ENCODE measurements at places on chromosomes 4 and X.

DNA sequence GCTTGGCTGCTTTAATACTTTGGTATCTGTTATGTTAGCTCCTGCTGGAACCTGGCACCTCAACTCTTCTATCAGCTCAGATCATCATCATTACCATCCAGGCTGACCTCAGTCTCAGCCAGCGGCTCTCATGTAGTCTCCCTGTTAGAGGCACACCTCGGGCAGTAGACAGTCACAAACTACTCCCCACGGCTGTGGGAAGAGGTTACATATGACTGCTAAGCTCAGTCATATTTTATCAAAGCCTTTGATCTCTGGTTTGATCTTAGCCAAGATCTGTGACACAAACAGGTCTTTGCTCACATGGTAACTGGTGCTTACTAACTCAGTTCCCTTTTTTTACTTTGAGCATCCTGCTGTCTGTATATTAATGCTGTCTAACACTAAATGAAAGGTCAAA is 384.9 kb downstream of the CENPC start:
- no peak for DNase-seq

DNA sequence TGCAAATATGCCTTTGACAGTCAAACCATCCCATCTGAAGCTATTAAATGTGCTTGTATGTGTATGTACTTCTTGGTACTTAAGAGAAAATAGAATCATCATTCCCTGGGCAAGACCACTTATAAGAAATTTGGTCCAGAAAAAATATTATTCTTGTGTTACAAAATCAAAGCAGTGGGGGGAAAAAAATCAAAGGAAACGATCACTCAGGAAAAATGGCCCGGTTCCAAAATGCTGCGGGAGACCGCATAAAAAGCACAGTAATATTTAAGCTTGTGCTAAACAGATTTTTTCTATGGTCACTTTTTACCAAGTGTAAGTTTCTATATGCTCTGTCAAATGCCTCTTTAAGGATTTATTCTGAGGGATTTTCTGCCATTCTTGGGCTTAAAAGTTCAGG is 36.1 kb downstream of the RAI2 start:
- no peak for DNase-seq

GRCh38 chr4:14967982-14968381 is 34.3 kb upstream of the CPEB2 start:
- DNase-seq, result no peak

DNA sequence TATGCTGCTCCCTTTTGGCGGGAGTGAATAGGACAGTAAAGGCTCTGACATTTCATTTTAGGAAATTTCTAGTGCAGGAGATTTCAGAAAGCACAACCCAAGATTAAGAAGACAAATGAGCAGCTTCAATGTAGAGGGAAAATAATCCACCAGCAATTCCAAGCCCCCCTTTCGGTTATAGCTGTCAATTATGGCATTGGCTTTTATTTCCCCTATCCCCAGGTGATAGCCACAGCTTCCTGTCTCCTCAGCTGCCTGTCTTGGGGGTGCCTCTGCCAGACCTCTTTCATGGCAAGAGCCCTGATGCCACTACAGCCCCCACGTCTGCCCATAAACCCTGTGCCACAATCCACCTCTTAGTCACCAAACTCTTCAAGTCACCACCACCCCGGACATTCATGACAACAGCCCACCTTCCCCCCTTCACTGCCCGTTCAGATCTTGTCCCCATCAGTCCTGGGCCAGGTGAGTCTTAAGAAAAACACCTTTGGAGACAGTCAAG is 48.4 kb upstream of the CLNK start:
- no peak for DNase-seq

- no peak for DNase-seq
Measured at GRCh38 chr4:112901962-112902411, 147.5 kb upstream of the ANK2 start.

GRCh38 chr4:17597517-17597916 is 16.9 kb upstream of the MED28 start:
- DNase-seq, result no peak

GRCh38 chr4:106058921-106059320 is 163.7 kb downstream of the NPNT start:
- DNase-seq, result no peak

Measured in MM.1S (cell line).